ENCODE measurements at places on chromosomes 4 and X.
A peak's percentile ranks its signal among the peaks of the same experiment; 100 is the strongest.

- no peak for DNase-seq
Measured at GRCh38 chr4:153809307-153809706, 20.4 kb upstream of the SFRP2 start.

DNA sequence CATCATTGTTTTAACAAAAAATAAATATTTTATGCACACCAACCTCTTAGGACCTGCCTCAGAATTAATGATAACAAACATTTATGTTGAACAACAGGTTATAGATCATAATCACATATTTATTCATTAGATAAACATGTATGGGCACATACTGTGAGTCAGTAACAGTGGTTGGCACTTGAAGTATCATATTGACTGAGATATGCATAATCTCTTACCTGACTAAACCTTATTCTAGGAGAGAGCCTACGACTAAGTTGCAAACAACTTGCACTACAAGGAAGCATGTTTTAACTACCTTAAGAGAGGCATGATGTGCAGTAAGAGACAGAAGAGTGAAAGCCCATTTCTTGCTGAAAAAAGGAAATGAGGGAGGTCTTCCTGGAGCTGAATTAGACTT is 6.5 kb upstream of the DACH2 start:
- no peak for DNase-seq

DNA sequence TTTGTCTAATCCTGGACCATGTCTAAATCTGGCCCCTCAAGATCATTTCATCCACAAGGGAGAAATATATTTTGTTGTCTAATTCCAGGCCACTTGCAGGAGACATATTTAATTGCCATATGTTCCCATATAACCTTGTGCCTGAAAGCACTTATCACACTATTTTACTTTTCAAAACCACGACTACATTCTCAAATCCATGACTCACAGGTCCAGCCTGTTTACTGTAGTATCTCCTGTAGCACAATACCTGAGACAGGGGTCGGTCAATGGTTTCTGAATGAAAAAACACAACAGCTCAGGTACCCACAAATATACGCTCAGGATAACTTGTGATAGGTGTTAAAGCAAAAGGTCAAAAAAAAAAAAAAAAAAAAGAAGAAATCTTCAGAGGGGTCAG is 60.9 kb downstream of the SEC24D start:
- DNase-seq: no peak

DNA sequence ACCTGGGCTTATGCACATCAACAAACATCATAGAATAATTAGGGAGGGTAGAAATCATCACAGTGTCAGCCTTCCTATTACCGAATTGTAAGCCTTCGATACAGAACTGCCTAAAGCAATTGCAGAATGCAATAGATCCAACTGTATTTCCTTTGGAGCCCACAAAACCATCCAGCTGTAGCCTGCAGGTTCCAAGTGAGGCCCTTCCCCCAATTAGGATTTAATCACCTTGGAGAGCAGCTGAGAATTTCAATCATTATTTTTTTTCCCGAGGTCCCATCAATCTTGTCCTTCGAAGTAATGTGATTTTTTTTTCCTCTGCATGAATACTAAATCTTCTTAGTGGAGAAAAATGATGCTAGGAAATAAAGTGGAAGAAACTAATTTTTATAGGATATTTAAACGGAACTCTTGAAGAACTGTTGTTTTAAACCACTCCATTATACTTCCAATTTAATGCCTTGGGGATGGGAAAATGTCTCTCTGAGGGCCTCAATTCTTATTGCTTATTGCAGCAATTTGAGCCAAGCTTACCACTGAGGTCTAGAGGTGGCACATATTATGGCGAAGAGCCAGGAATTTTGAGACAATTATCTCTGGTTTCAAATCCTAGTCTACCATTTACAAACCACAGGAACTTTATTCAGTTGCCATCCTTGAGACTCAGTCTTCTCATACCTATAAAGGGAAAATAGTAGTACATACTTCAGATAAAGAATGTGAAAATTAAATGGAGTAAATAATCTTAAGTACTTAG is 953.4 kb upstream of the IGFBP7 start:
- no peak for DNase-seq

DNA sequence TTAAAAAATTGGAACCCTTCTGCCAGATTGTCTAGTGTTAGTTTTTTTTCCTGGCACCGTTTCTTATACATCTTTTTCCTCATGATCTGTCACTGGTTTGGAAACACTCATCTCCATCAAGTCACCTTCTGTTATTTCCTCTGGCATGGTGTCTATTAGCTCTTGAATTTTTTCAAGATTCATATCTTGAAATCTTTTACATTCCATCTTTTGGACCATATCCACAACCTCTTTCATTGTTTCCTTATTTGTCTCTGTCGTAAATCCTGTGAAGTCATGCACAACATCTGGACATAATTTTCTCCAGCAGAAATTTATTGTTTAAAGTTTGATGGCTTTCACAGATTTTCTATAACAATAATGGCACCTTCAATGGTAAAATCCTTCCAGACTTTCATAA is 10.2 kb upstream of the TMEM185A start:
- DNase-seq: no peak

DNA sequence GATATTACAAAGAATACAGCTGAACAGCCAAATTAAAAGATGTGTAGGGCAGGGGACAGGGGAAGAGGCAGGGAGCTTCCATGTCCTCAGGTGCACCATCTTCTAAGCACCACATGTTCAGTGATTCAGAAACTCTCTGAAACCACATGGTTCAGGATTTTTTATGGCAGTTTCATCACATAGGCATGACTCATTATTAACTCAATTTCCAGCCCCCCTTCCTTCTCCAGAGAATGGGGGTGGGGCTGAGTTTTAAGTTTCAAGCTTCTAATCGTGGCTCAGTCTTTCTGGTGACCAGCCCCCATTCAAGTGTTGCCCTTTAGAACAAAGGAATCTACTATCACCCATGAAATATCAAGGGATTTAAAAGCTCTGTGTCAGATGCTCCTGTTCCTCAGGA is 317.8 kb upstream of the GALNT7 start:
- no peak for DNase-seq

DNA sequence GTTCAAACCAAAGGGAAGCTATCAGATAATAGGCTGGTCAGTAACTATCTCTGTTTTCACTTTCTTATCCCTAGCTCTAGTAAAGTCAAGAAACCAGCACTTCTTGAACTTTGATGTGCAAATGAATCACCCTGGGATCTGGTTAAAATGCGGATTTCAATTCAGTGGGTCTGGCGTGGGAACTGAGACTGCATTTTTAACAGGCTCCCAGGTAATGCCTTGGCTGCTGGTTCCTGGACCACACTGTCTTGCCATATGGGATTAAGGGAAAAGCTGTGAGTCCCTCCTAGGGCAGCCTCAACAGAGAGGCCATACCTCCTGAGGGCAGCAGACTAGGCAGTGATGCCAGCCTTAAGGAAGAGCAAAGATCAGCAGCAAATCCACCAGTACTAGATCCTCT is 1.7 kb downstream of the RNF175 start:
- DNase-seq: no peak

- no peak for DNase-seq
Measured at GRCh38 chr4:30755346-30755745, 35.2 kb downstream of the PCDH7 start.

DNA sequence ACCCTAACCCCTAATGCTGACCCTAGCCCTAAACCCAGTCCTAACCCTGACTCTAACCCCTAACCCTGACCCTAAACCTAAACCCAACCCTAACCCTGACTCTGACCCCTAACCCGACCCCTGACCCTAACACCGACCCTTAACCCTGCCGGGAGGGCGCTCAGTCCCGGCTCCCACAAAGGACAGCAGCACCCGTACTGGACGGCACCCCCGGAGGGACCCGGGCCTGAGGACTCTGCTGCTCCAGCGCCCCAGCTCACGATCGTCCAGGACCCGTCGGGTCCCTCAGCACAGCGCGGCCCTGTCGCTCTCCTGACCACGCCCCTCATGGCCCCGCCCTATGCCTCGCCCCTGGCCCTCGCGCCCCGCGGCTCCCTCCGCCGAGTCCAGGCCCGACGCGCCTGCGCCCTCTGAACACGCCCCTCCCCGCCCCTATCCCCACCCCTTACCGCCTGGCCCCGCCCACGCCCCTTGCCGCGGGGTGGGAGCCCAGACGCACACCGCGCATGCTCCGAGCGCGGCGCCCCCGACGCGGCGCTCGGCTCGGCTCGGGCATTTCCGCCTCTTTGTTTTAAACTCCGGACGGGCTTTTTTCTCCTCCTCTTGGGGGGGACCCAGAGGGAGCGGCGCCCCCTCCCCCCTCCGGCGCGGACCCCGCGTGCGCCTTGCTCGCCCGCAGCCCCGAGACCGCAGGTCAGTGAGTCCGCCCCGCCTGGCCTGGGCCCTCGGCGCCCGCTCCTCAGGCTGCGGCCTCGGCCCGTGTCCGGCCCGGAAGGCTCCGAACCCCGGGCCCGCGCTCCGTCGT is at the start of gene PCGF3:
Gene PCGF3 (plus strand): TSS at position 555 of the 805 bp plus-strand sequence. CDS start 27,849 bp downstream, outside the sequence.
- DNase-seq: peak; percentile 96

DNA sequence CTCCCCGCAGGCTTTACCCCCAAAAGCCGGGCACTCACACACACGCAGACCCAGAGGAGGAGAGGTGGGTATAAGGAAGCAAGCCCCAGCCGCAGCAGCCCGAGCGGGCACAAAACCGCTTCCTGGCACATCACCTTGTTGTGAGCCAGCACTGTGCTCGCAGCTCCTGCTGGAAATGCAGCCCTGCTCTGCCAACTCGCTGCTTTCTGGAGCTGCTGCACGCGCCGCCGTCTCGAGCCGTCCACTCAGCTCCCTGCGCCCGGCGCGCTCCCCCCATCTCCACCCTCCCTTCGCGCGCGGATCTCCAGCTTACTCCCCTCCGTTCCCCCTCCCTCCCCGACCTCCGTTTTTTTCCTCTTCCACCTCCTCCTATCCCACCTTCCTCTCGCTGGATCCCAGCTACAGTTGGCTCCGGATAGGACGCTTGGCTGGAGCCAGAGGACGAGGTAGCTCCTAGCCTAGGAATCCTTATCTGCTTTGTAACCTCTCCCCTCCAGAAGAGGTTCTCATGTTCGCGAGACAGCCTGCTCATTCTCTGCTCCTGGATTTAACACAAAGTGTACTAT is at the start of gene SPOCK3:
Gene SPOCK3 (minus strand): TSS at position 179 of the 566 bp plus-strand sequence.
- DNase-seq: no peak

- DNase-seq: no peak
Measured at GRCh38 chr4:147453561-147454141, 27.2 kb upstream of the EDNRA start.

DNA sequence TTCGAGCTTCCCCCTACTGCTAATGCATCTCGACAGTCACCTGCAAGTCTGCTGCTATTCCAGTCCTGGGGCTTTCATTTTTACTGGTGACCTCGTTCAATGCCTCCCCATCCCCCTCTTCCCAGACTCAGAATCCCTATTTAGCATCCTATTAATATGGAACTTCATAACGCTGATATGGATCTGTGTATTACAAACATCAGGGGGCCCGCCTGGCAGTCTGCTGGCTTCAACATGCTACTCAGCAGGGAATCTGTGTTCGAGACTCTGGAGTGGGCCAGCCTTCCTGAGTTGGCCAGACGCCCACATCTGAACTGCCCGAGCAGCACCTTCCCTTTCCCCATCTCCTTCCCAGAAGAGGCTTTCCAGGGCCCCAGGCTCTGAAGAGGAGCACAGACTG is 173.9 kb upstream of the PPARGC1A start:
- DNase-seq: no peak

DNA sequence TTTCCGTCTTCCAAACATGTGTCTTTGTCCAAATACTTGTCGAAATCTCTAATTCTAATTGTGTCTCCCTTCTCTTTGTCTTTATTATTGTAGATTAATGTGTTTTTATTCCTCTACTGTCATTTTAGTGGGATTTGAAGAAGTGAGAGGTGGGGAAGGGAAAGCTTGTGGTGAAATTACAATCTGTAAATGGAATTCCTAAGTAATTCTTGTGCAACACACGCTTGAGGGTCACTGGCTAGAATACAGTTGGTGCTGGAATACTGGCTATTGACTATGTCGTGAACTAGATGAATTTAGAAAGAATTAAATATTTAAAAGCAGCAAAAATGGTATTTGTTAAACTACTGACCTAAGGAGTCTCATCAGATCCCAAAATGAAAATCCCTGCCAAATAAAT is 10.7 kb upstream of the FNIP2 start:
- DNase-seq: no peak

DNA sequence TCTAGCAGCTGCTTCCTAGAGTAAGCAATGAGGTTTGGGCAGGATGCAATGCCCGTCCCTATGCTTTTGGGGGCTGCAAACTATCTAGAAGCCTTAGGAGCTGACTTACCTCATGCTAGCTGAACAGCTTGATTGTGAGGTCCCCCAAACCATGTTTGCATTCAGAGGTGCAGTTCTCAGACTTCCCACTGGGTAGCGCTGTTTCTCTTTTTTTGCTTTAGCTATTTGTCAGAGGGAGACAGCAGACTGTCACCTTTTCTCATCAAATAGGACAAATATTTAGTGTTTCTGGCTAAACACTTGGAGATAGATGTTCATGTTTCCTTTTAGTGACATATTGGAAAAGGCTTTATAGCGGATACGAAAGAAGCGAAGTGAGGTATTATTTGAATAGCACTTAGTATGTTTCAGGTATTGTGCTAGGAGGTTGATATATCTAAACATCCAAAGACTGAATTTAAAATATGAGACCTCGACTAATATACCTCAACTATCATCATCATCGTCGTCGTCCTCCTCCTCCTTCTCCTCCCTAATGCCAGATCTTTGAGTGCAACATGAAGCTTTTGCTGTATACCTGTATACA is 18.7 kb upstream of the TMEM192 start:
- DNase-seq: peak; percentile 42

DNA sequence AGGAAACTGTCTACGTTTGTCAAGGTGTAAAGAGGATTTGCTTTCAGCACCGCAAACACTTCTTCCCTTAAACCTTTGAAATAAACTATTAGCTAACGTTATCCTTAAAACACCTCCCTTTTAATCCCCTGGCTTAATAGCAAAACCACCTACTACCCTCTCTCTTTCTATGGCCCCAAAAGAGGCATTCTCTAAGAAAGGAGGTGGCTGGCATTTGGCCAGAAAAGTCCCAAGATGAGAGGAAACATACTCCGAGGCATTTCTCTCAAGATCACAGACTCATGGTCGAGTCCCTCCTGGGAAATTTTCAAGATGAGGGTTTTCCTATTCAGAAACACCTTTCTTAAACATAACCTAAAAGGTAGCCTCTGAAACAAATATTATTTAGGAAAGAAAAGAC is 60.6 kb upstream of the VCX3B start:
- no peak for DNase-seq

DNA sequence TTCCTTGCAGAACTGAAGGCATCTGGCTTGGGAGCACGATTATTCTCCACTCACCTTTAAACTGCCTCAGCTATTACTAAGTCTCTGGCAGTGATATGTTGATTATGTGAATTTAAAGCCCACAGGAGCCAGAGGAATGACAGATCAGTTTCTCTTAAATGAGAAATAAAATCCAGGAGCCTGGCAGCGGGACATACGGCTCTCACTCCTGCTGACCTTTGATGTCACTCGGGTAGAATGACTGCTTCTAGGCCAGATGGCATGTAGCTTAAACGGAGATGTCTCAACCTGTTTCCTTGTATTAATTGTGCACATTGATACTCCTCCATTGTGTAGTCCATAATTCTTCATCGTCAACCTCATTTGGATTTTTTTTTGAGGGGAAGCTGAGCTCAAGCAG is 4.0 kb upstream of the CBLL2 start:
- no peak for DNase-seq
